ENCODE measurements at places on chromosomes 1 and 21. TPM values are rescaled to one million over a fixed set of nuclear protein-coding genes. Genes with fewer than 3 reads are reported as not detected.

DNA sequence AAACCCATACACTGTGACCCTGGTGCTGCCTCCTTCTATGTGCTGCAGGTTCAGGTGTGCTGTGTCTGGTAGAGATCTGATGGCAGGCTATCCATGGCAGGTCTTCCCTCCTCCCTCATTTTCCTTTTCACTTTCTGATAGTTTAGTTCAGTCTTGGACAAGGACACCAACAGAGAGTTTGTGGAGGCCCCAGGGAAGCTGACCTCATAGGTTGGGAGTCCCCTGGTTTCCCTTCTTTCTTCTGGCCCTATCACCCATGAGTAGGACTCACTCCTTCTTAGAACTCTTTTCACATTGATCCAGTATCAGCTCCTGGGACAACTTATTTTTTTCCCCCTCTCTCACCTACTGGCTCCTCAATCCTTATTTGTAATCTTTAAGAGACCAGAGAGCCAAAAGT lies 8.3 kb downstream of the GRHL3 start:
- no peak for DNase-seq

DNA sequence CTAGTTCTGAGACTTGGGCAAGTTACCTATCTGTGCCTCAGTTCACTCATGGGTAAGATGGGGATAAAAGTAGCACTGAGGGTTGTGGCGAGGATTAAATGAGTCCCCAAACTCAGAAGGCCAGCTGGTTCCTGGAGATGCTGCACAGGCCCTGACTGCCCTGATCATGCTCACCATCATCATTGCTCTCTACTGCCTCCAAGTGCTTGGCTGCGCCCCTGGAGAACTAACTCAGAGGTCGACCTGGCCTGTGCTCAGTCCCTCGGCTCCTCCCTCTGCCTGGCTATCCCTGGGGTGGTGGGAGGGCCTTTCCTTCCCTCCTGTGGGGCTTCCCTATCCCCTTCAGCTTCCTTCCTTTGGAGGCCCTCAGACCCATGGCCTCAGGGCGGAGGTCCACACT lies 5.6 kb downstream of the SLC5A9 start:
- DNase-seq = no peak

- DNase-seq = no peak
Observed at GRCh38 chr1:218078916-218079315, 206.2 kb upstream of the RRP15 start.

- no peak for DNase-seq
Observed at GRCh38 chr1:154629061-154629674, 21.2 kb upstream of the ADAR start.

- DNase-seq = no peak
Observed at GRCh38 chr1:219459351-219460080, 153.4 kb downstream of the ZC3H11B start.

The SELENBP1 gene
- total RNA-seq = 47.6 TPM

The VPS45 gene
- total RNA-seq = 17.0 TPM

The PPP1R8 gene
- 26.7 TPM for total RNA-seq

The ROR1 gene
- total RNA-seq = 3.0 TPM

The PLPPR4 gene
- total RNA-seq = 0.27 TPM
